NCI-H187 (cell line): ENCODE measurements at places on chromosomes 4 and X.

DNA sequence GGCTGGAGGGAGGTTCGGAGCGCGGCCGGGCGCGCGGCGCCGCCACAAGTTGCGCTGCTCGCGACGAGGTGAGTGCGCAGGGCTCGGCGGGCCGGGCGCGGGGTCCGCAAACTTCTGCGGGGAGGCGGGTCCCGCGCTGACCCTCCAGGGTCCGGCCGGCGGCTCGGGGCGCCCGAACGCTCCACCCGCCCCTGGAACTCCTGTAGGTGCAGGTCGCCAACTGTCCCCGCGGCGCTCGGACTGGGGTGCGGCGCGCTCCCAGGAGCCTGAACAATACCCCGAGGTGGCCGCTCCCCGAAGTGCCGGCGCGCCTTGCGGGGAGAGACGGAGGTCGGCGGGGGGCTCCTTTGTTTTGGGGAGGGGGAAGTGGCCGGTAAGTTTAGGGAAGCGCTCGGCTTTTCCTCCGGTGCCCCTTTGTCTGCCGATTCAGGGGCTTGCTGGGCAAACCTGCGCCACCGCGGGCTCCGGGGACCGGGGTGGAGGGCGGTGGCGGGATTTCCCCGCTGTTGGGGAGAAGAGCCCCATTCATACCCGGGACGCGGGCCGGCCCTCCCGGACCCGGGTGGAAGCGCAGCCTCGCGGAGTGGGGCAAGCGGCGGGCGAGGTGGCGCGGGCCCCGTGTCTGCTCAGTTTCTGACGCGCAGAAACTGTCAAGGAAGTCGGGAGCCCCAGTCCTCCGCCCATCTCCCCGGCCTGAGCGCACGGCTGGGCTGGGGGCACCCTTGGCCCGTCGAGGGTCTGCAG, 694 bp downstream of the TBL1X start:
- DNase-seq: no peak

DNA sequence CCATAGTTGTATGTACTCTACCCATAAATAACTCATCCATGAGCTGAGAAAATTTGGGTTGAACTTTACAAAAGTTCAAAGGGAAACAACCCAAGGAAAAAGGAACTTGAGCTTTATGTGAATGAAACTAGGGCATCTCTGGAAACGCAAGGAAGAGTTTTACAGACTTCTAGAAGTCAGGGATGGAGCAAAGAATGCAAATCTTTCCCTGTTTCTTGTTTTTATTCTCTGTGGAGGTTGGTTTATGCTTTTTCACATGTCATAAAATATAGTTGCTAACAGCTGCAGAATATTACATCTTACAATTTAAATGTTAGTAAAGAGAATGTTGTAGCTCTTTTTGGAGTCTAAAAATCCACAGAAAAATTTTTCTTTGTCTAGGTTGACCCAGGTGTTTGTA, 754.1 kb downstream of the PCDH7 start:
- DNase-seq: no peak

GRCh38 chrX:115968436-115969252, 201.9 kb upstream of the AGTR2 start:
- DNase-seq: no peak

GRCh38 chrX:23509256-23509655, 158.0 kb upstream of the PRDX4 start:
- no peak for DNase-seq

- DNase-seq: no peak
Measured at GRCh38 chr4:10984815-10985214, 300.2 kb upstream of the CLNK start.

- DNase-seq: no peak
Measured at GRCh38 chrX:11787564-11787963, 29.5 kb downstream of the MSL3 start.

DNA sequence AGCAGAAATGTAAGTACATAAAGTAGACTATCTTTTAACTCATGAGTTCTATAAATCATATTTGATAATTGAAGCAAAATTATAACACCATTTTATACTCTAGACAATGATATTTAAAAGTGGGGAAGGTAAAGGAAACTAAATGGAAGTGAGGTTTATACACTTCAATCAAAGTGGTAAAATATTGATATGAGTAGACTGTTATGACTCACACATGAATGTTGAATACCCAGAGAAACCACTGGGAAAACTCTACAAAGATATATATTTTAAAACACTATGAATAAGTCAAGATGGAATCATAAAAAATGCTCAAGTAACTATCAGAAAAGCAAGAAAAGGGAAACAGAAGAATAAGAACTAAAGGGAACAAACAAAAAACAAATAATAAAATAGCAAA, 8.4 kb downstream of the VSIG1 start:
- no peak for DNase-seq

GRCh38 chrX:46838974-46839480, 2.2 kb downstream of the RP2 start:
- no peak for DNase-seq

DNA sequence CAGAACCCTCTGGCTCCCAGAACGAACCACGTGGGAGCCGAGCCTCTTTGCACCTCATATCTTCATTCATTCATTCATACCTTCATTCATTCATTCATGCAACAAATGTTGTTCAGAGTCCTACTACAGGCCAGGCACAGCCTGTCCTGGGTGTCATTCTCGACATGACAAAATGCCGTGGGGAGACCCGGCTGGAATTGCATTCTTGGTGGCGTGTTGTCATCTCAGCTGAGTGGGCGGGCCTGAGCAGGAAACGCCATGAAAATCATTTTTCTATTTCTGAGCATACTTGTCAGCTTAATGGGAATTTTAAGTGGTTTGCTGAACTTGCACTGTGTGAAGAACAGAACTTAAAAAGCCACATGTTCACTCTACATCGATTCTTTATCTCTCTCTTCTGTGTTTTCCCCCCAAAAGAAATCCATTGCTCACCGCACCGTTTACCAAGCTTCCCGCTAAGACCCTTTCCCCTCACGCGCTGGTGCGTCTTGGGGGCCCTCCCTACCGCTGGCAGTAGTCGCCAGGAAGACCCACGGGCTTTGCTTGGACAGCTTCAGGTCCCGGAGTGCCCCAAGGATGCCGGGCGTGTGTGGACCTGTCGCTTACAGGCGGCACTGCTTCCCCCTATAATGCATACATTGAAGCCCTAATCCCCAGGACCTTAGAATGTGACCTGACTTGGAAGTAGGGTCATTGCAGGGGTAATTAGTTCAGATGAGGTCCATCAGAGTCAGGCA, 41.6 kb upstream of the HMX1 start:
- no peak for DNase-seq
